Myocyte (in vitro differentiated cells): ENCODE measurements at places on chromosomes 3 and 15. TPM values are rescaled to one million over a fixed set of nuclear protein-coding genes. Genes with fewer than 3 reads are reported as not detected.

MCF2L2 gene
- 0.16 and 0.64 TPM in 2 replicates for total RNA-seq

DNA sequence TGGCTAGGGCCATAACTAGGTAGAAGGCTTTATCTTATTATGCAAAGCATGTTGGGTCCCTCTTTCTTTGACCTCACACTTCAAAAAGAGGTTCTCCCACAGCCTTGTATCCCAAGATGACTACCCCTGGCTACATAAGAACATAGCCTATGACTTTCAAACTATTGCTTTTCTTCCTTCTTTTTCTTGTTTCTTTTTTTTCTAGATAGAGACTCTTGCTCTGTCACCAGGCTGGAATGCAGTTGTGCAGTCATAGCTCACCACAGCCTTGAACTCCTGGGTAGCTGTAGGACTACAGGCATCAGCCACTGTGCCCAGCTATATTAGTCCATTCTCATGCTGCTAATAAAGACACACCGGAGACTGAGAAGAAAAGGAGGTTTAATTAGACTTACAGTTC is 47.2 kb downstream of the DIPK2A start:
- peak; percentile 76 for DNase-seq

GRCh38 chr3:117932441-117932840 is 1102.2 kb downstream of the IGSF11 start:
- DNase-seq = no peak

DNA sequence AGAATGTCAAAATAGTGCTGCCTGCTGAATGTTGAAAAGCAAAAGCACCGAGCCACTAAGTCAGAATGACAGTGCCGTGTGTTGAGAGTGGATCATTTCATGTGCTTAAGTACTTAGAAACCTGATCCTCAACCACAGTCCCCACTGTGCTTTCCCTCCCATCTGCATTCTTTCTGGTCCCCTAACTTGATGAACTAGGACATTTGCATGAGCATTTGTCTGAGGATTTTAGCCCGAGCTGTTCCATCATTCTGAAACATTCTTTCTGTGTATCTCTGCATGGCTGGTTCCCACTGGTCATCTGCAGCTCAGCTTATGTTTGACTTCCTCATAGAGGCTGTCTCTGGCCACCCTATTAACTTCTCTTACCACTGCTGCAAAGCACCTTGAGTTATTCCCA is 42.0 kb downstream of the SST start:
- DNase-seq = peak; percentile 57
